Smooth muscle cell of bladder (primary cell): ENCODE measurements at places on chromosomes 5 and 9. TPM values are rescaled to one million over a fixed set of nuclear protein-coding genes. Genes with fewer than 3 reads are reported as not detected.

Gene CLIC3
- 5.0 and 7.8 TPM in 2 replicates for total RNA-seq

Gene EQTN
- total RNA-seq = not detected in 2 replicates

Gene EFCAB9
- not detected in 2 replicates for total RNA-seq

Gene GAS1
- total RNA-seq = 85.8 and 306 TPM in 2 replicates

Gene HTR1A
- not detected in 2 replicates for total RNA-seq

Gene ANKRD34B
- total RNA-seq = under 0.01 TPM in 1 of 2 replicates, not detected in the other

Gene SNAPC4
- 5.1 and 6.6 TPM in 2 replicates for total RNA-seq

Gene PTGDS
- total RNA-seq = 2.3 and 14.1 TPM in 2 replicates

Gene BICD2
- 32.9 and 42.6 TPM in 2 replicates for total RNA-seq

Gene IGIP
- 6.5 and 11.0 TPM in 2 replicates for total RNA-seq

Gene RICTOR
- 19.9 and 24.4 TPM in 2 replicates for total RNA-seq

Gene WDR70
- total RNA-seq = 31.2 and 38.4 TPM in 2 replicates

Gene GCNT4
- total RNA-seq = 4.3 and 6.5 TPM in 2 replicates

Gene CCIN
- total RNA-seq = 0.57 and 1.5 TPM in 2 replicates
